ENCODE measurements at places on chromosomes 7 and 10. TPM values are rescaled to one million over a fixed set of nuclear protein-coding genes. Genes with fewer than 3 reads are reported as not detected.

Gene SPDYE16
- not detected for total RNA-seq

Gene PIK3CG
- 4.5 TPM for total RNA-seq

DNA sequence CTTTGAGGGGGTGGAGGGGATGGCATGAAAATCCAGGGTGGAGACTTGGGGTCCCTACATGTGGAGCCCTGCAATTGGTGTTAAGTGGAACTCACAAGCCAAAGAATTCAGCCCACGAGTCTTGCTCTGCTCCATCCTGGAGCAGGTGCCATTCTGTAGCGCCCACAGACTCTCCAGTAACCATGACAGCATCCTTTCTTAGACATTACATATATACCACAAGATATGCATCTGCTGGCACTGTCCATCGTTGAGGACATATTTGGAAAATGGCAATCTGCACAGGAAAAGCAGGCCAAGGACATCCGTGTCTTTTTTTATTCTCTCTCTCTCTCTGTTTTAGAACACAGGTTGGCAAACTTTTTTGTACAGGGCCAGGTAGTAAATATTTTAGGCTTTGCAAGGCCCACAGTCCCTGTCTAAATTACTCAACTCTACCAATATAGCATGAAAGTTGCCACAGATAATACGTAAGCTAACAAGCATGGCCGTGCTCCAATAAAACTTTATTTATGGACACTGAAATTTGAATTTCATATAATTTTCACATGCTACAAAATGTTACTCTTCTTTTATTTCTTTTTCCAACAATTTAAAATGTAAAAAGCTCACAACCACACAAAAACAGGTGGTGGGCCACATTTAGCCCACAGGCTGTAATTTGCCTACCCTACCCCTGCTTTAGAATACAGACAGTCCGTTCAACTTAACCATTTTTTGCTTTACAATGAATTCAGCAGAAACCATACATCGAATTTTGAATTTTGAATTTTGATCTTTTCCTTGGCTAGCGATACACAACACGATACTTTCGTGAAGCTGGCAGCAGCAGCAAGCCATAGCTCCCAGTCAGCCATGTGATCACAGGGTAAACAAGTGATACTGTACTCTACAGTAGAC lies 141.4 kb upstream of the STK17A start:
- no peak for DNase-seq

Gene GNA12
- total RNA-seq = 28.0 TPM

DNA sequence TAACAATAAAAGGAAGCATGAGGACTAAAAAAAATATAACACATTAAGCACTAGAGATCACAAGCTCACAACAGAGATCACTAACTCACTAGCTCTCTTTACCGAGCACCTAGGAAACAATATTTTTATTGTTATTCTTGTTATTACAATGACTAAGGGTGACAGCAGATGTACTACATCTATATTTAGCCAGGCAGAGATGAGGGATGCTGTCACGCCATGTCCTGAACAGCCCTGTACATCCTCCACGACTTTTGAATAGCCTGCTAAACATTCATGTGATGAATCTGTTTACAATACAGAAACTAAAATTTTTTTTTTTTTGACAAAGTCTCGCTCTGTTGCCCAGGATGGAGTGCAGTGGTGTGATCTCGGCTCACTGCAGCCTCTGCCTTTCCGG lies 22.7 kb downstream of the FAM133B start:
- DNase-seq = no peak

Gene CLRN3
- total RNA-seq = not detected

GRCh38 chr7:22662556-22663356 lies 64.2 kb upstream of the IL6 start:
- no peak for DNase-seq

DNA sequence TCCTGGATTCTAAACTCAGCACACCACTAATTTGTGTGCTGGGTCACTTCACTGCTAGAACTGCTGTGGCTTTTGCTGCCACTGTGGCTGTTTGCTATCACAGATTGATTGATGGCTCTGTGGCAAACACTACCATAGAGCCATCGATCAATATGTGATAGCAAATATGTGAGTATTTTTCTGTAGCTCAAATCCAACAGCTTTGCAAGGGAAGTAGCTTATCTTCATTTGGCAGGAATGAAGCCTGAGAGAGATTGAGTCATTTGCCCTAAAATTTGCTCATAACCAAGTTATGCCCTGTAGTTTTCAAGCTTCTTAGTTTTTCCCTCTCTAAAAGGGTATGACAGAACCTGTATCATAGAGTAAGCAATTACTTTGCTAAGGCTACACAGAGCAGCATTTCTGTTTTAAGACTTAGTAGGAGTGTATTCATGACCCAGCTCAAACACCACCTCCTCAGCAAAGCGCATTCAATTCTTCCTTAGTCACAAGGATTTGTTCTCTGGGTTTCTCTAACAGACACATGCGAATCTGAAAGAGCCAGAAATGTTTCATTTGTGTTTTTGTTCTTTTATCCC lies 43.1 kb downstream of the MINPP1 start:
- DNase-seq = no peak

DNA sequence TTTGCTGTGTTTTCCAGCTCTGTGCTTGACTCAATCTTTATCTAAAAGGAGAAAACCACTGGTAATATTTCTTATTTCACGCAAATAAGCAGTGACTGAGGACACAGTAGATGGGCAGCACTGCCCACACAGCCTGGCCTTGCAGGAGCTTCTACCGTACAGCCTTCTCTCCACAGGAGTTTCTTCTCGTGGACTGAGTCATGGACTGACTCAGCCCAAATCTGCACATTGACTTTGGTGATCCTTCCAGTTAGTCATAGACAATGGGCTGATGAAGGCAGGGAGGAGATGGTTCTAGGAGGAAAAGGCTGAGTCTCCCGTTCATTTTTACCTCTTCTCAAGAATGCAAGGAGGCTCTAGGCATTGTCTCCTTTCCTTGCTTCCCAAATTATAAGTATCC lies 200.7 kb downstream of the RAPGEF5 start:
- DNase-seq = no peak

DNA sequence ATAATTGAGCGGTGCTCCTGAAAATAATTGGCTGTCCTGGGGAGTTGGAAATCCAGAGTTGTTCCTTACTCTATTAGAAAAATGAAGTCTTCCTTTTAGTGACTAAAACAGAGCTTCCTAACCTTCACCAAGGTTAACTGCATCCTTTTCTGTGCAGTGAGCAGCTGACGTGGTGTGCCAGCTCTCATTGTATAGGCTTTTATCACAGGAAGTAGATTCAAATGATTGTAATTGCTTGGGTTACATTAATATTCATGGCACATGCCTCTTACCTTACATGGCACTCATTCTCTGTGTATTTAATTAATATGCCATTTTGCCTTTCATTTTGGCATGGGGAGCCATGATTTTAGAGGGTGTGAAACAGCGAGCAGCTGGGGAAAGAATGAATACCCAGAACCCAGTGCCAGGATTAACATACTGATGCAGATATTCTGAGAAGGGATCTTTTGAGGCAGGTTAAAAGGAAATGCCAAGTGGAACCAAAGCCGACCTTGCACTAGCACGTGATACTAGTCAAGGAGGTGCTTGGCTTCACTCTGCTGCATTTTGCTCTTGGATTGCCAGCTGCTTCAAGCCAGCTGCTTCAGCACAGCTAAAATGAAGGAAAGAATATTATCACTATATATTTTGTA lies 115.3 kb downstream of the ST7 start:
- DNase-seq = no peak

- no peak for DNase-seq
These were observed 150.2 kb upstream of the CACNA2D1 start for GRCh38 chr7:82593780-82594179.

GRCh38 chr10:16566202-16566805 lies 44.6 kb upstream of the C1QL3 start:
- no peak for DNase-seq

Gene SPDYE2
- not detected for total RNA-seq

Gene RBP3
- not detected for total RNA-seq

Gene MET
- total RNA-seq = 36.9 TPM

DNA sequence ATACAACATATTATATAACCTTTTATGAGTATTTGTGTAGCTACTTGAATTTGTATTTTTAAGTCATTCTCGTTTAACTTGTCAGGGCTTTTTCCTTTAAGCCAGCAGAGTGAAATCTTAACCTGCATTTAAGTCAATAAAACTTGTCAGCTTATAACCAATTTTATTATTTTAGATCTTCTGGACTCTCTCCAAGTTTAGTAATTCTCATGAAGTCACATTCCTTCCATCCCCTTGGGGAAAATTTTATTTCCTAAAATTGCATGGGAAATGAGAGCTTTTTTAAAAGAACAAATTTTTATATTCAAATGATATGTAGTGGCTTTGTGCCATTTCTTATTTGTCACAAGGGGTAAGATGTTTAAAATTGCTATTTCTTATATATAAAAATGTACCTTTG lies 74.0 kb downstream of the SEPTIN7 start:
- DNase-seq = no peak

DNA sequence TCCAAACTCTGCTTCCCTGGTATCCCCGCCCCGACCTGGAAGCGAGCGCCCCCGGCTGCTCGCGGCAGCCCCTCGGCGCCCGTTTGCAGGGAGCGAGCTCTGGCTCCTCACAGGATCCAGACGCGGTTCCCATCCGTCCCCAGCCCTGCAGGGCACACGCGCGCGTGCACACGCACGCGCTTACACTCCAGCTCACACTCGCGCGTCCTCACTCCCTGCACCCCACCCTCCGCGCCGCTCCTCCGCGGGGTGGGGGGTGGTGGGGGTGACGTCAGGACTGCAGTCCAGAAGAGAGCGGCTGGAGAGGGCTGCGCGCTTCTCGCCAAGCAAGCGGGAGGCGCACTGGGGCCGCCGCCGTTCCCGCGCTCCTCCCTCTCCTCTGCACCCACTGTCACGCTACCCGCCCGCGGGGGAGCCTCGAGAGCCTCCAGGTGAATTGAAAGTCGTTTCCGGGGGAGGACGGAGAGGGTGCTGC lies 255.6 kb downstream of the OTUD1 start:
- no peak for DNase-seq

DNA sequence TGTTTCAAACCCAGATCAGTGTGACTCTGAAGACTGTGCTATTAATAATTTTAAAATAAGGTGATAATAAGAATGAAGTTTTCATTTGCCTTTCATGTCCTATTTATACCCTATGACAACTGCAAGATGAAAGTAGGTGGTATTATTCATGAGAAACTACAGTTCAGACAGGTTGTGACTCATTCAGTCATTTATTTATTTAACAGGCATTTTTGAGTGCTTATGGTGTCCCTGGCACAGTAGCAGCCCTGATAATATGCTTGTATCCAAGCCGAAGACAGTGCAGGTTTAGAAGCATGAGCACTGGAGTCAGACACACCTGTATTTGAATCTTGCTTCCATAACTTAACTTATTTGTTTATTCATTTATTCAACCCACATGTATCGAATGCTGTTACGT lies 87.1 kb downstream of the FZD1 start:
- DNase-seq = no peak

DNA sequence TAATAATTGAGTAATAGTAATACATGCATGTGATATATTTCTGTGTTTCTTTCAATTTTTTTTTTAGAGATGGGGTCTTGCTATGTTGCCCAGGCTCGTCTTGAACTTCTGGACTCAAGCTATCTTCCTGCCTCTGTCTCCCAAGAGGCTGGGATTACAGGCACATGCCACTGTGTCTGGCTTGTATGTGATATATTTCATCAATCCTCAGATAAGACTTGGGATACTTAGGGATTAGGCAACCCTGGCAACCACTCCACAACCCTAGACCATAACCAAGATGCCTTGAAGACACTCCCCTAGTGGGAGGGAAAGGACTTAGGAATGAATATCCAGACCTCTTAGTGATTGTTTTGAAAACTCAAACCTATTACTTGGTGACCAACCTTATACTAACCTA lies 154.8 kb downstream of the CCDC3 start:
- DNase-seq = no peak

Gene DLX5
- total RNA-seq = not detected

Gene ST8SIA6
- 0.19 TPM for total RNA-seq

Gene HOXA6
- total RNA-seq = 9.0 TPM

DNA sequence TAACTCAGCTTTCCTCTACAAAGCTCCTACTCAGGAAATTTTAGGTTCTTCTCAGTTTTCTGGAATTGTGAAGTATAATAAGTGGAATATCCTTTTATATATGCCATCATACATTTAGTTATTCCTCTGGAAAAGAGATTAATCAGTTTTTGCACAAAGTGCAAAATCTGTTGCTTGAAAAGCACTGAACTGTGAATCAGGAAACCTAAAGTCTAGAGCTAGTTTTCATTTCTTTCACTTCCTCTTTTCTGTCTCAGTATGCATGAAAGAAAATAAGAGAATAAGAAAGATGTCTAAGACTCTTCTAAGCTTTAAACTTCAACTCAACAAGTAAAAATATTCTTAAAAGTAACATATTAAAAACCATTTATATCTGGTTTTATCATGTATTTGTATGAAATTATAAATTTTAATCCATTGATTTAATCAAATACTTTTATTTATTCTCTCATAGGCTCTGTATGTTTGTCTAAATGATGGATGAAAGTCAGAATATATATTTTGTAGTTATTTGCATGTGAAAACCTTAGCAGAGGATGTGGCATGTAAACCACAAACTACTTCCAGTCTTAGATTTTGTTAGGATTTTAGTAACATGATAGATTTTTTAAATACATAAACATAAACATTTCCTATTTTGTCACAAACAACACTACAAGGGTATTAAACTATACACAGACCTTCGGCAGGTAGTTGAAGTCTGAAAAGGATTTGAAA lies 1073.0 kb downstream of the XPNPEP1 start:
- DNase-seq = no peak

Gene KIF11
- 0.95 TPM for total RNA-seq

DNA sequence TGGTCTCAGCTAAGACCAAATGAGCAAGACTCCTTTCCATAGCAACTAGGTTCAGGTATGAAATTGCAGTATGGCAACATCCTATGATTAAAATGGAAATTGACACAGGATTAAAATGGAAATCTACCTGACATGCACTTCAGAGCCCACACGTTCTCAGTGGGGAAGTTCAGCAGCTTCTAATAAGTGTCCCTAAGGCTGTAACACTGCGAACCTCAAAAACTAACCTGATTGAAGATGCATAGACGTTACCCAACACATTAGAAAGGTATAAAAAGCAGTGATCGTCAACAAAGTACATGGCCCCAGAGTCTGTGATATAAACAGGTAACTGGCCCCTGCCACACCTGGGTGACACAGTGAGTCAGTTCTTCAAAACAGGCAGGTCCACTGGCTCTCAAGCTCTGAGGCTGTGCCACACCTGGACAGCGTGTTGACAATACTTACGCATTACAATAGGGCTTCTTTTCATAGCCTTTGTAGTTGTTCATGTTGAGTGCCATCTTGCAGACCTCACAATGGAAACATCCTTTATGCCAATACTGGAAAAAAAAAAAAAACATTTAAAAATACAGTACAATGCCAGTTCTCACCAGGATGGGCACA lies 274.9 kb upstream of the NEBL start:
- DNase-seq = no peak

- DNase-seq = no peak
These were observed 36.3 kb upstream of the TCF7L2 start for GRCh38 chr10:112913661-112914287.

Gene SLC39A12
- total RNA-seq = 0.47 TPM

Data from omental fat pad (tissue), 4 donors.